ENCODE measurements at places on chromosomes 12 and 14. TPM values are rescaled to one million over a fixed set of nuclear protein-coding genes. Genes with fewer than 3 reads are reported as not detected.

Gene P2RX7
- polyA plus RNA-seq, result 1.1 TPM

Gene AMHR2
- 0.65 TPM for polyA plus RNA-seq

Gene GRIP1
- polyA plus RNA-seq, result 23.2 TPM

Gene TOMM20L
- 1.2 TPM for polyA plus RNA-seq

- no peak for DNase-seq
Observed at GRCh38 chr12:12648951-12649650, 37.4 kb downstream of the CREBL2 start.

DNA sequence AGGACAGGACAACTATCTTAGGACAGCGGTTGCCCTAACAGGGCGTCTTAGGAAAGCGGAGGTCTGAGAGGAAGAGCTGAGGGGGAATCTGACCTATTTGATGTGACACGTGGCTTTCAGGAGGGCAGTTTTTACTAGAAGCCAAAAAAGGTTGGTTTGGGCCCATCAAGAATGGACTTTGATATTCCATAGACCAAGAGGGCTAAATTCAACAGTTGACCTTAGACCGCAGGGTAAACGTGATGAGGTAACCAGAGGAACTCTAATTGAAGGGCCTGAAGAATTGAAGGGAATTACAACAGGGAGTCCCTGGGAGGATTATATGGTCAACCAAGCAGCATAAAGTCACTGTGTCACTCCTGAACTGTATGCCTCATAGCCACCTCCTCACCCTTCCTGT lies 11.5 kb downstream of the C1S start:
- no peak for DNase-seq

DNA sequence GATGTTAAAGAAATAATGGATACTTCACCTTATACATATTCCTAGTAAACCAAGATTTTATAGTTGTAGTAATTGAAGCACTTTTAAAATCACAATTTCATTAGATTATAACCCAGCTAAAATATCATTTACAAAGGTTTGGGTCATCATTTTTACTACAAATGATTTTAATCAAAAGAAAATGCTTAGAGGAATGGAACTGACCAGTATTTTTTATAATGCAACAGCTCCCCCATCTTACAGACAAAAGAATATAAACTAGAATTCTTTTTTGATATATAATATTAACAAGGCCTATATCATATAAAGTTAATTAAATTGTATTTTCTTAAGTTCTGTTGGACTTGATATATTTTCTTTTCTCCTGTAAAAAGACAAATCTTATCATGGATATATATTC lies 20.4 kb upstream of the LRFN5 start:
- DNase-seq, result no peak

- DNase-seq, result no peak
Observed at GRCh38 chr14:91732859-91733477, 1.1 kb upstream of the CATSPERB start.

GRCh38 chr12:92234533-92234932 lies 88.9 kb upstream of the BTG1 start:
- no peak for DNase-seq

DNA sequence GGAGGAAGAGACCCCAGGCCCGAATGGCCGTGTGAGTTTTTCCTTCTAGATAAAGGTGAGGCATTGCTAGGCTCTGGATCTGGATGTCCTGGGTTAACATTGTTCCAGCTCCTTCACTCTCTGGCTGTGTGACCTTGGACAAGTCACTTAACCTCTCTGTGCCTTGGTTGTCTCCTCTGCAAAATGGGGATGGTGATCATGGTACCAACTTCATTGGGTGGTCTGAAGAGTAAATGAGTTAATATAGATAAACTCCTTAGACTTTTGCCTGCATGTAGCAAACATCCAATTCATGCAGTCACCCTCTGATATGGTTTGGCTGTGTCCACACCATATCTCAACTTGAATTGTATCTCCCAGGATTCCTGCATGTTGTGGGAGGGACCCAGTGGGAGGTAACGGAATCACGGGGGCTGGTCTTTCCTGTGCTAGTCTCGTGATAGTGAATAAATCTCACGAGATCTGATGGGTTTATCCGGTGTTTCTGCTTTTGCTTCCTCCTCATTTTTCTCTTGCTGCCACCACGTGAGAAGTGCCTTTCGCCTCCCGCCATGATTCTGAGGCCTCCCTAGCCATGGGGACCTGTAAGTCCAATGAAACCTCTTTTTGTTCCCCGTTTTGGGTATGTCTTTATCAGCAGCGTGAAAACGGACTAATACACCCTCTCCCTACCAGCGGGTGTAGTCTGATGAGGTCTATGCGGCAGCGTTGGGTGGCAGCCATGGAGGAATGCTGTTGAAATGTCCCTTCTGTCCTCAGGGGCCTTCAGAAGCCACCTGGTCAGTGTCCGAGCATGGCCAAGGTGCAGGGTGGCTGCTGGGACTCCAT lies 256.1 kb downstream of the GLT1D1 start:
- no peak for DNase-seq

GRCh38 chr14:87278415-87278814 lies 714.6 kb downstream of the GALC start:
- DNase-seq, result no peak

DNA sequence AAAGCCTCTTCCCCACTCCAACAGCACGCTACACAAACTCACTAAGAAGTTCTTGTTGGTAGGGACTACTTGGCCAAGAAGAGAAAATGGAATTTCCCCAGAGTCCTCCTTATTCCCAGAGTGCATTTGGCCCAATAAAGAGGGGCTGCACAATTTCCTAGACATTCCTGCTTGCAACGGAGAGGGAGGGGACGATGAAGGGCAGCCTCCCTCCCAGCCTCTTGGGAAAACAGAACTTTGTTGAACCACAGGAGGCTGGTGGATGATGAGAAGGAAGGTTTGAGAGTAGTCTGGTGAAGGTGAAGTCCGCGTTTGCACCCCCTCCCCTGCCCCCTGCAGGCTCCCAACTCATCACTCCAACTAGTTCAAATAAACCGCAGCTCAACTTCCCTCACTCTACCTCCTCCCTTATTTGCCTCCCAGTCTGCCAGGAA lies 19.1 kb upstream of the TBX3 start:
- DNase-seq, result no peak

DNA sequence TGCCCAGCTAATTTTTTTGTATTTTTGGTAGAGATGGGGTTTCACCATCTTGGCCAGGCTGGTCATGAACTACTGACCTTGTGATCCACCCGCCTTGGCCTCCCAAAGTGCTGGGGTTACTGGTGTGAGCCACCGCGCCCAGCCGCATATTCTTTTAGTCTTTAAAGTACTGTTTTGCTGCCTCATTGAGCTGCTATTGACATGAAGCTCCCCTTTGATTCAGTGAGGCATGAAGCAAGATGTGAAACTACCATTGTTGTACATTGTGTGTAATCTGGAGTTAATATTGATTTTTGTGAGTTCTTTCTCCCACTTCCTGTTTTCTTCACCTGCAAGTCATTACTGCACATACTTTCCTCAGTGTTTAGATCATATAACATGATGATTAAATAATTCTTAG lies 80.8 kb downstream of the MNAT1 start:
- DNase-seq, result no peak

DNA sequence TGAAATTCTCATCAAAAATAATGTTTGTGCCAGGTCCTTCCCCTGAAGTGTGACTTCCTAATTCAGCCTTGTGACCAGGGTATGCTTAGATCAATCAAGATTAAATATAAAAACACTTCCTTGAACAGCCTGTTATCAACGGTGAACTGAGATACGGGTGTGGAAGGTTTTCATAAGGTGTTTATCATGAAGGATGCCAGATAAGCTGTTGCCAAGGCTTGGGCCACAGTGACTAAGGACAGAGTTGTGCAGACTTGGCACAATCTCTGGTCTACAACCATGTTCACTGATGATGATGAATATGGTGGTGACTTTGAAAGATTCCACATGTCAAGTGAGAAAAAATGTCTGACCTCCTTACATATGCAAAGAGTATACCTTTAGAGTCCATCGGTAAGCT lies 51.3 kb upstream of the LIN7A start:
- DNase-seq, result no peak

GRCh38 chr14:72033365-72033764 lies 101.1 kb downstream of the RGS6 start:
- DNase-seq, result no peak

- DNase-seq, result no peak
Observed at GRCh38 chr12:91009319-91009950, 4.7 kb upstream of the EPYC start.

DNA sequence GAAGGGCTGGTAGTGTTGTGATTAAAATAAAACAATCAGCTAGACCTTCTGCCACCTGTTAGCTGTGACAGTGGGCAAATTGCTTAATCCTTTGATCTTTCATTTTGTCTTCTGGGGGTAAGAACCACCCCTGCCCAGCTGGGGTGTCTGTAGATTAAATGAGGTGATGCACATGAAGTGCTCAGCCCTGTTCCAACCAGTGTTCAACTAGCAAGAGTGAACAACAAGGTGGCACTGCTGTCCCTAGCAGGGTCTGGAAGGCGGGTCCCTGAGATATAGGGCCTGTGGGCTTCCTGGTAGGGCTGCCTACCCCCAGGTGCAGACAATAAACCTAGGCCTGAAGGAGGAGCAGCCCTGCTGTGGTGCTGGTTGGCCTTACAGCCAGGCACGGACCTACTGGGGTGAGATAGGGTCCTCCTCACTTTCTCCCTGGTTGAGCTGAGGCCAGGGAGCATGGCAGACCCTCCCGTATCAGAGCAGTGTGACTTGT lies 60.6 kb downstream of the ARL6IP4 start:
- DNase-seq, result no peak

DNA sequence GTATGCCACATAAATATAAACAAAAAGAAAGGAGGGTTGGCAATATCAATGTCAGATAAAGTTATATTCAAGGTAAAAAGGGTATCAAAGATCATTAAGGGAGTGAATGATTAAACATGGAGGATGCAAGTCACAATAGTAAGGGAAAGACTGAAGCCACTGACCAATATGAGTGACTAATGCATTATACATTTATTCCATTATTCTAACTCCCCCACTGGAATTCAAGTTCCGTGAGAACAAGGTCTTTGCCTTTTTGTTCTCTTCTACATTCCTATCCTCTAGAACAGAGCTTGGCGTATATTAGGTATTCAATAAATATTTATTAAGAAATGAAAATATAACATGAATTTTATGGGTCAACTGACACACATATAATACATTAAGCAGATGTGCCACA lies 30.7 kb downstream of the MAP4K5 start:
- no peak for DNase-seq

DNA sequence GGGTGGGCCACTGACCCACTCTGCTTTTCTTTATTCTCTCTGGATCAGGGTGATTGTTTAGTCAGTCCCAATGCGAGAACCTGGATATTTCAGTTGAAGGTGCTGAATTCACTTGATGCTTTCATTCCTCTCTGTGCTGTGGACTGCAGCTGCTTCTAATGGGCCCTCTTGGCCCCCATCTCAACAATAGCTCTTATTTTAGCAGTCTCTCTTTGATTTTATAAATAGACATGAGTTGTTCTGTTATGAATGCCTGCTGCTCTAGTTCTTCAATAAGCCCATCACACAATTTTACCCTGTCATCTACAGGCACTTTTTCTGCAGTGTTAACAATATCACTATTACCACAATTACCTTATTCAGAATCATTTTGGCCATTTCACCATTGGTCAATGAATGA lies 54.1 kb upstream of the YARS2 start:
- no peak for DNase-seq

DNA sequence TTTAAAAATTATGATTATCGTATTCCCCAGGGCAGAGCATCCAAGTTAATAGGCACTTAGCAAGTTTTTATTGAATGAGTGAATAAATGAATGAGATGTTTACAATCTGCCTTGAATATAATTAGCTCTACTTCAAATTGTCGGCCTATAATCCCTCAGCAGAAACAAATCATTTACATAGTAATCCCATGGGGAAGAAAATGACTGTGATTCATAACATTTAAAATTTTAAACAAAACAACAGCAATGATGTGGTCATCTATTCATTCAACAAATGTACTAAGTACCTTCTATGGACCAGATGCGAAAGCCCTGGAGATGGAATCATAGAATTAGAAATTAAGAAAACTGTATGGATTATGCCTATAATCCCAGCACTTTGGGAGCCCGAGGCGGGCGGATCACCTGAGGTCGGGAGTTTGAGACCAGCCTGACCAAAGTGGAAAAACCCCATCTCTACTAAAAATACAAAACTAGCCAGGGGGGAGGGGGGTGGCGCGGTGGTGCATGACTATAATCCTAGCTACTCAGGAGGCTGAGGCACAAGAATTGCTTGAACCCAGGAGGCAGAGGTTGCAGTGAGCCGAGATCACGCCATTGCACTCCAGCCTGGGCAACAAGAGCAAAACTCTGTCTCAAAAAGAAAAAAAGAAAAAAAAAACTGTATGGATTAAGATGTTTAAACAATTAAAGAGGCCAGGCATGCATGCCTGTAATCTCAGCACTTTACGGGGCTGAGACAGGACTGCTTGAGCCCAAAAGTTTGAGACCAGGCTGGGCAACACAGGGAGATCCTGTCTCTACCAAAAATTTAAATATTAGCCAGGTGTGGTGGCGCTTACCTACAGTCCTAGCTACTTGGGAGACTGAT lies 17.7 kb upstream of the MDM2 start:
- DNase-seq, result no peak

- no peak for DNase-seq
Observed at GRCh38 chr14:77848031-77848430, 48.1 kb downstream of the ADCK1 start.

- DNase-seq, result no peak
Observed at GRCh38 chr14:99395909-99396530, 84.6 kb downstream of the SETD3 start.

All from left renal cortex interstitium (tissue), 4 donors.